Activated T-helper 1 cell treated with anti-CD3 and anti-CD28 coated beads, Interleukin-2, amount 50 U/mL, for 16 hours (primary cell): ENCODE measurements at places on chromosomes 6 and 20.

- no peak for DNase-seq
Measured at GRCh38 chr6:15299430-15300131, 53.7 kb downstream of the JARID2 start.

DNA sequence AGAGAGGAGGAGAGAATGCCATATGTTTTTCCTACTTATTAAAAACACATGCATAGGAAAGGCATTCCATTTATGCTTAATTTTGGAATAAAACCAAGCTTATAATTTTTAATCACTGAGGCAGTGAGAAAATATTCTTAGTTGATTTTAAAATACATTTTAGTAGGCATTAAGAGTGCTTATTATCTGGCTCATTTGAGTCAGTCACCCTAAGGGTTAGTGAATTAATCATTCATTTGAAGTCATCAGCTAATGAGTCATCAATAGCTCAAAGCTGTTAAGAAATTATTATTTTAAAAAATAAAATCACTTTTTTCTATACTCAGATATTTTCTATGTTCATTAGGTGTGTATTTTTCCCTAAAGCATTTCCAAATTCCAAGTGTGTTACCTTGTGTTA is 81.6 kb downstream of the TMEM200A start:
- DNase-seq: no peak

- no peak for DNase-seq
Measured at GRCh38 chr6:43829470-43829869, 59.5 kb downstream of the VEGFA start.

DNA sequence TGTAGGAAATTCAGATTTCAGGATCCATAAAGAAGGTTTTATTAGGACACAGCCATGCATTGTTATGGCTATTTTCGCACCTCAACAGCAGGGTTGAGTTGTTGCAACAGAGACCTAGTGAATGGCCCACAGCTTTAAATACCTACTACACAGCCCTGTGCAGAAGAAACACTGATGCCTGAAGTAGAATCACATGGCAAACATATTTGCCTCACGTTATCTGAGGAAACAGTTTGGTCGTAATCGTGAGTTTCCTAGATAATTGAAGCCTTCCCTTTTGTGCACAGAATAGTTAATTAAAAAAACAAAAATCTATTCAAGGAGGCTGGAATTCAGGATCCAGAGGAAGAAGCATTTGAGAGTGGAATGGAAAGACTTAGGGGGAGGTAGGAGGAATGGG is 55.1 kb downstream of the GCNT2 start:
- DNase-seq: no peak

- no peak for DNase-seq
Measured at GRCh38 chr6:64049736-64050135, 414.1 kb downstream of the PHF3 start.

DNA sequence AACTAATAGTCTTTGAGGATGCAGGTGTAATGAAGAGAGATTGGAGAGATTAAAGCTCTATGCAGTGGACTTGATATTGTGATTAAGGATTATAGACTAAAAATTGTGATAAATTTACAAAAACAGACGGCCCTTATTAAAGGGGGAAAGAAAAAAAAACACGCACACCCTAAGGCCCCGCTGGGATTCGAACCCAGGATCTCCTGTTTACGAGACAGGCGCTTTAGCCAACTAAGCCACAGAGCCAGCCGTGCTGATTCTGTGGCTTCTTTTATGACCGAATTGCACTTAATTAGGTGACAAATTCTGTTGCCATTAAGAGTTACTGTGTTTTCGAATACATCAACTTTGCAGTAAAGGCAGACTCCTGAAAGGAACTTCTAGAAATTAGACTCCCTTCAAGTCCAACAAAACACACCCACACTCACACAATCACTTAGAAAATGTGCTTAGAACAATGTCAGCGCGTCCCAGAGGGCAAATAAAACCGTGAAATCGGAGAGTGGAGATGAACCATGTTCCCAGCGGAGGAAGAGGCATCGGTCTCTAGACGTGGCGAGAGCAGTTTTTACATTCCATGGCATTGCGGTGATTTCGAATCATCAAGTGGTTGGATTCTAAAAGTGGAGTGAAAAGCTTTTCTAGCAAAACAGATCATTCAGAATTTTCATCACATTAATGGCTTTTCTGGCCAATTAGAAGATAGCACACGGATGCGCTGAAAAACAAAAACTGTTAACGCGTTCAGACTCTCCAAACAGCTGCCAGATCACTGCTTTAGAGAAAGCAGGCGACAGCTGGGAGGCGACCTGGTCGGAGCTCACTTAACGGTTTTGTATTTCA is 122.6 kb downstream of the GPX5 start:
- DNase-seq: no peak

- DNase-seq: peak; percentile 31
Measured at GRCh38 chr6:129671442-129672340, 38.3 kb downstream of the ARHGAP18 start.

DNA sequence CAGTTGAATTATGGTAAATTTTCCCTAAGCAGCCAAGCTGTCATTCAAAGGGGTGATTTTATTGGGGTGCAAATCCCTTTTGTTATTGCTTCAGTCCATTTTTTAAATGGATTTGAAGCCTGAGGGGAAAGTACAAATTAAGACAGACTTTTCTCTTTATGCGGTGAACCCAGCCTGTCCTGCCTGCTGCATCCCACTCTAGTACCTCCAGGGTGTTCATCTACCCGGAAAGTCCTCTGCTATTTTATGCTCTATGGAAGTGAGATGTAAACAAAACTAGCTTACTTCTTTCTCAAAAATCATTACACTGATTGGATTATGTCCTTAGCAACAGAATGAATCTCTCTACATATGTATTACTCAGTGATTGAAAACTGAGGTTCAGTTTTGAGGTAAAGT is 1088.9 kb upstream of the CITED2 start:
- DNase-seq: no peak

- DNase-seq: no peak
Measured at GRCh38 chr6:157325069-157325805, 1.9 kb upstream of the TMEM242 start.

GRCh38 chr20:57883761-57884160 is 173.9 kb upstream of the PMEPA1 start:
- DNase-seq: no peak

- no peak for DNase-seq
Measured at GRCh38 chr6:148307405-148307804, 35.2 kb upstream of the SASH1 start.

GRCh38 chr20:621125-621756 is 11.1 kb upstream of the TCF15 start:
- no peak for DNase-seq
